DMS153 (cell line): ENCODE measurements at places on chromosomes 16 and 17.

DNA sequence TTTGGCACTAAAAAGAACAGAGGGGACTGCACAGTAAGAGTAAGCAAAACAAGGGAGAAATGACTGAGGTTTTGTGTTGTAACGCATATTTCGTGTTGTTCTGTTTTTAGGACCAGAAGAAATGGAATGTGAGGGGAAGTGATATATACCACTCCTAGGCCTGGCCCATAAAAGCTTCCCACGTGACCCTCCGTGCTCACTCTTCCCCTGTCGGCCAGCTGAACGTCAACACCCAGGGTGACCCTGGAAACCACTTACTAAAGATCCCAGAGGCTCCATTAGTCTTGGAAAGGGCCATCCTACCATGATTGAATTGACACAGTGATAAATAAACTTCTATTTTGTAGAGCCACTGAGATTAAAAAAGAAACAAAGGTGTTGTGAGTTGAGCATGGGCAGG is 79.8 kb downstream of the HELZ start:
- no peak for DNase-seq

- DNase-seq, result no peak
Measured at GRCh38 chr16:84271866-84272265, 22.8 kb upstream of the WFDC1 start.

DNA sequence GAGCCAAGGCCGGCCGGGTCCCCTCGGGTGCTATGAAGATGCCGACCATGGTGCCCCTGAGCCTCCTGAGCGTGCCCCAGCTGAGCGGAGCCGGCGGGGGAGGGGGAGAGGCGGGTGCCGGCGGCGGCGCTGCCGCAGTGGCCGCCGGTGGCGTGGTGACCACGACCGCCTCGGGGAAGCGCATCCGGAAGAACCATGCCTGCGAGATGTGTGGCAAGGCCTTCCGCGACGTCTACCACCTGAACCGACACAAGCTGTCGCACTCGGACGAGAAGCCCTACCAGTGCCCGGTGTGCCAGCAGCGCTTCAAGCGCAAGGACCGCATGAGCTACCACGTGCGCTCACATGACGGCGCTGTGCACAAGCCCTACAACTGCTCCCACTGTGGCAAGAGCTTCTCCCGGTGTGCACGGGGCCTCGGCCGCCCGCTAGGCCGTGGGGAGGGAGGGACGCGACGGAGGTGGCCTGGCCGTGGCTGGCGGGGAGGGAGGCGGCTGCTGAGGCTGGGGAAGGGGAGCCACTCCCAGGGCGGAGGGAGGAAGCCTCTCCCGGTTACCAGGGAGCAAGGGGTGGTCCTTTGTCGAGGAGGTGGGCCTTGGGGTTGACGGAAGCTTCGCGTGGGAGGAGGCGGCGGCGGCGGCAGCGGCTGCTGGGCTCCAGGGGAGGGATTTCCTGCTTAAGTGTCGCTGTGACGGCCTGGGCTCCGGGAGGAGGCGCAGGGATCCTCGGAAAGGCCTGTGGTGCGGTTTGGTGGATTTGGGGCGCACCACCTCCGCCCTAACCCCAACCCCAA is 1.3 kb downstream of the MAZ start:
- peak; percentile 88 for DNase-seq

DNA sequence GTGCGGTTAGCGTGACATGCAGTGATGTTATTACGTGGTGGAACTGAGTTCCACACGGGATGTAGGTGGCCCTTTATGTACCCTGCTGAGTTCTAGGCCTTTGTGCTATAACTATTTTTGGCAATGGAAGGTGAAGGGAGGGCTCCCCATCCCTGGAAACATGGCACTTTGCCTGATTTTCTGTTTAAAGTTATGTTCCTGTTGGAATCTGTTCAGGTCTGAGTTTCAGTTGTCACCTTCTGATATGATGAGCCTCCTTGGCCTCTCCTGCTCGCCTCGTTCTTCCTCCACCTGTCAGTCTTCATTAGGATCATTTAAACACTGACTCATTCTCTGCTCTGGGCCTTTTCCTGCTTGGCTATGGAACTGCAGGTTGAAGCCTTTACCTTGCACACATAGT is 200.6 kb downstream of the FTO start:
- DNase-seq, result no peak
